MM.1S (cell line): ENCODE measurements at places on chromosomes 5 and 9.

DNA sequence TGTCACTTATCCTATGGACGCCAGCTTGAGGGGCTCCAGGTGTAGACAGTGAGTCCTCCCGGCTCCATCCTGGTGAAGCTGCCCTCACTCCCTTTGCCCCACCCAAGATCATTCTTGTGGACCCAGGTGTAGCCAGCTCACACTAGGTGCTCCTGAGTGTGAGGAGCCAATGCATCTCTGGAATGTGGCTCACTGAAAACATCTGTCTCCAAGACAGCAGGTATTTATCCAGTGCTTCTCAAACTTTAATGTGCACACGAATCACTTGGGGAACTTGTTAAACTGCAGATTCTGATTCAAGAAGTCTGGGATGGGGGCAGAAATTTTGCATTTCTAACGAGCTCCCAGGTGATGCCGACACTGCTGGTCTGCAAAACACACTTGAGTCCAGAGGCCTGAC is 13.5 kb upstream of the ENC1 start:
- DNase-seq: no peak
- no peaks in the 10 kb centered on the region for H3K27me3 ChIP-seq
- H3K4me3 ChIP-seq: no peak overlapping the region
- no peak overlapping the region for H3K27ac ChIP-seq
- H3K4me1 ChIP-seq: no peaks in the 10 kb centered on the region

GRCh38 chr5:73232266-73233041 is 59.5 kb downstream of the TMEM174 start:
- H3K27me3 ChIP-seq: no peaks in the 10 kb centered on the region
- no peaks in the 10 kb centered on the region for H3K4me1 ChIP-seq
- DNase-seq: no peak
- no peak overlapping the region for H3K4me3 ChIP-seq
- H3K27ac ChIP-seq: no peak overlapping the region
- H3K36me3 ChIP-seq: no peaks in the 10 kb centered on the region

DNA sequence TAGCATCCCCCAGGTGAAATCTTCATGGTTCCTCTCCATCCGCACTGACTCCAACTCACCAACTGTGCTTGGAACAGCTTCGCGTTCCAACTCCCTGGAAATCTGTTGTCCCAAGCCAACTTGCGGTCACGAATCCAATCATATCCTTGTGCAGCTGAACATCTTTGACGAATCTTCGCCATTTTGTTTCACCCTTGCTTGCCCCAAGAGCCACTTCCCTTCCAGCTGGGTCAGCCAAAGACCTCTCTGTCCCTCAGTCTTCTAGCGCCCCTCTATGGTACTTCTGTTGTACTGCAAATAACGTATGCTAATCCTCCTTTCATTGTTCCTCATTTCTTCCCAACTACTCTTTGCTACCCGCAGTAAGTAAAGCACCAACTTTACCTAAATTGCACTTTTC is 61.0 kb upstream of the TARS1 start:
- no peaks in the 10 kb centered on the region for H3K4me1 ChIP-seq
- no peak for DNase-seq
- no peak overlapping the region for H3K4me3 ChIP-seq
- no peaks in the 10 kb centered on the region for H3K27me3 ChIP-seq

DNA sequence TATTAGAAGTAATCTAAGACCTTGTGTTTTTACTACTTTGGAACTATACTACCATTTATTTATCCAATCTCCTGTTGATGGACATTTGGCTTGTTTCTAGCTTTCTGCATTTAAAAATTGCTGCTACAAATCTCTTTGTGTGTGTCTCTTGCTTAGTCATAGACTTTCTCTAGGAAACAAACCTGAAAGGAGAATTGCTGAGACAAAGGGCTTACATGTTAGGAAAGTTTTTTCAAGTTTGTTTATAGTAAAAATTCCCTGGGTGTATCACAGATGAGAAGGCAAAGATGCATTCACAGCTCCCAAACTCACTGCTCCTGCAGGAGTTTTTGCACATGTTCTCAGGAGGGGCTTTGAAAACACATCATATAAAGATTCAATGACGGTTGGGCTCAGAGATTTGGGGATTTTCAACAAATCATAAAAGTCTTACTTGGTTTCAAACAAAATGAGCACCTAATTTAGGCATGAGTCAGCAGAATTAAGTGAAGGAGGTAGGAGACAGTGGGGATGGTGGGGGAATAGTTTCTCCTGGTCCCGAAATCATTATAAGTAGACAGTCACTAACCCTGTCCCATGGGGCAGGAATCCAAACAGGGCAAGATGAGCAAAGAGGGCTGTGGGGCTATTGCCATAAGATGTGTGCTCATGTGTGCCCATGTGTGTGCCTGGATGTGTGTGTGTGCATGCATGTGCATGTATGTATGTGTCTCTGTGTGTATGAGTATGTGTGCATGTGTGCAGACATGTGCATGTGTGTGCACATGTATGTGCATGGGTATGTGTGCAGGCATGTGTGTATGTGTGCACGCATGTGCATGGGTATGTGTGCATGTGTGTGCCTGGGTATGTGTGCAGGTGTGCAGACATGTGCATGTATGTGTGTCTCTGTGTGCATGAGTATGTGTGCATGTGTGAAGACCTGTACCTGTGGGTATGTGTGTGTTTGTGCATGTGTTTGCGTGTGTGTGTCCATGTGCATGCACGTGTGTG is 43.4 kb upstream of the S1PR3 start:
- no peaks in the 10 kb centered on the region for H3K36me3 ChIP-seq
- no peak overlapping the region for H3K4me3 ChIP-seq
- no peaks in the 10 kb centered on the region for H3K27me3 ChIP-seq
- no peaks in the 10 kb centered on the region for H3K4me1 ChIP-seq
- H3K27ac ChIP-seq: no peak overlapping the region
- DNase-seq: no peak

DNA sequence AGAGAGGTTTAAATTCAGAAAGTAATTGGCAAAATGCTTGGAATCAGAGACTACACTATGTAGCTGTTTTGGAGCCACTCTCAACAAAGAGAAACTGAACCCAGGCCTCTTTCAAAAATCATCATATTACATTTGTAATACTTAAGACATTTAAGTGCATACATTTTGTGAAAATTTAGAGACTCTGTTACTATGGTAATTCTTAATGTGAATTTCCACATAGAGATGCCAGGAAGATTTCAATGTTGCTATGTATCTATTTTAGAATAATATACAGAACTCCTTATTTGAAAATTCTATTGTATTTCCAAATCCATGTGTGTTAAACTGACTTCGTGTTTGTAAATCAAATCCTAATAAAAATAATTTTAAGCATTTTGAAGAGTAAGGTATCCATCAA is 1260.9 kb upstream of the C9orf72 start:
- no peak for DNase-seq
- no peak overlapping the region for H3K27ac ChIP-seq
- no peaks in the 10 kb centered on the region for H3K36me3 ChIP-seq
- H3K4me3 ChIP-seq: no peak overlapping the region

DNA sequence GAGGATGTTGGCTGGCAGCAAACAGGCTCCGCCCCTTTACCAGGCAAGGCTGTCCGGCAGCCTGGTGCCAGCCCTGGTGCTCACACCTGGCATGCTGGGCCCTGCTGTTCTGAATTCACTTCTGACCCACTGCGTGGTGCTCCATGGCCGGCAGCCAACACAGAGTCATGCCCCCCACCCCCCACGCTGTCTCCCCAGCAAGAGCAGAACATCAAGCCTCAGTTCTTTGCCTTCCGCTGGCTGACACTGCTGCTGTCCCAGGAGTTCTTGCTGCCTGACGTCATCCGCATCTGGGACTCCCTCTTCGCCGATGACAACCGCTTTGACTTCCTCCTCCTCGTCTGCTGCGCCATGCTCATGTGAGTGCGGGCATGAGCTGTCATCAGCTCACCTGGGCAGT is 12.6 kb upstream of the ENDOG start:
- no peaks in the 10 kb centered on the region for H3K27me3 ChIP-seq
- no peaks in the 10 kb centered on the region for H3K4me1 ChIP-seq
- no peak for DNase-seq
- H3K27ac ChIP-seq: no peak overlapping the region
- no peak overlapping the region for H3K4me3 ChIP-seq
- no peaks in the 10 kb centered on the region for H3K36me3 ChIP-seq

DNA sequence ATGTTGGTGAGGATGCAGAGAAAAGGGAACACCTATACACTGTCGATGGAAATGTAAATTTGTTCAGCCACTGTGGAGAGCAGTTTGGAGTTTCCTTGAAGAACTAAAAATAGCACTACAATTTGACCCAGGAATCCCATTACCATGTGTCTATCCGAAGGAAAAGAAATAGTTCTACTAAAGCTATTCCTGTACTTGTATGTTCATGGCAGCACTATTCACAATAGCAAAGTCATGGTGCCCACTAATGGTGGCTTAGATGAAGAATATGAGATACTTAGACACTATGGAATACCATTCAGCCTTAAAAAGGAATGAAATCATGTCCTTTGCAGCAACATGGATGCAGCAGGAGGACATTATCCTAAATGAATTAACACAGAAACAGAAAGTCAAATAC is 50.2 kb upstream of the CAST start:
- no peaks in the 10 kb centered on the region for H3K27me3 ChIP-seq
- H3K4me1 ChIP-seq: no peaks in the 10 kb centered on the region
- H3K36me3 ChIP-seq: no peaks in the 10 kb centered on the region

DNA sequence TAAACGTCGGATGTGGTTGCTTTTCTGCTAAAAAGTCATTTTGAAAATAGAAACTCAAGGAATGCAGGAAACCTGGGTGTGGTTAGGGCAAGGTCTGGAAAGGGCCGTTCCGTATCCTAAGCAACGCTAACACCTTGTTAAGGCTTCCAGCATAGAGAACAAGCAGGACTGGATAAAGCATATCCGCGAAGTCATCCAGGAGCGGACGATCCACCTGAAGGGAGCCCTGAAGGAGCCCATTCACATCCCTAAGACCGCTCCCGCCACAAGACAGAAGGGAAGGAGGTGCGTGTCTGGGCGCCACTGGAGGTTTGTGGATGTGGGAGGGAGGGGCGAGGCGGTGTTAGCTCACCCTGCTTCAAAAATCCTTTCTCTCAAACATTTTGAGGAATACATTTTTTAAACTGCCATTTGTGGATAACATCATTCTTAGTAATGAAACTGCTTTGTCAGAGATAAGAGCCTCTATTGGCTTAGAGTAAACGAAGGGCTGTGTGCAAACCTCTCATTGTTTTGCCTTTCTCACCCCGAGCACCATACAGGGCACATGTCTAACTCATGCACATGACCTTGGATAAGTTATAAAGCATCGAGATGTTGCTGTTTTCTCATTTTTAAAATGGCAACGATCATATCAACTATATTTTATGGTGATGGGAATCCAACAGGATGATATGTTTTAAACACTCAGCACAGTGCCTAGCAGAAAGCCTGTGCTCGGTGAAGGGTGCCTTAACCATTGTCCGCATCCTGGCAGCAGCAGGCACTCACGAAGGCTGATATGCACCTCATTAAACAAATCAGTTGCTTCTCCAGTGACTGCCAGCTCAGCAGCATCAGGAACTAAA is 175.7 kb upstream of the OTULINL start:
- no peaks in the 10 kb centered on the region for H3K4me1 ChIP-seq
- no peaks in the 10 kb centered on the region for H3K27me3 ChIP-seq
- H3K4me3 ChIP-seq: no peak overlapping the region
- no peak for DNase-seq
- H3K27ac ChIP-seq: no peak overlapping the region

DNA sequence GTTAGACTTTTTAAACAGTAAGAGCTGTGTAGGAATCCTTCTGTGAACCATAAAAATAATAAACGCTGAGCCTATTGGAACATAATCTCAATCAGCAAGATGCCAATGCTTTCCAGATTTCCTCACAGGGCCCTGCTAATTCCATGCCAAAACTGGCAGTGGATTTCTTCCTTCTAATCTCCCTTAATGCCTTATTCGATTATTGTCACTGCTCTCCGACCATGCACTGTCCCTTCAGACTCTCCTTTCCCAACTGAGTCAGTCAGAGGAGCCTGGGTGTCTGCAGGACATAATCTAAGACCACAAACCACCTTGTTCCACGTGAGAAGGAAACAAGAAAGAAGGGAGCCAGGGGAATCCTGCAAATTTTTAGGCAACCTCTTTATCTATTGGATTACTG is at the start of gene GABRA6:
Gene GABRA6 (plus strand): TSS at position 261 of the 400 bp plus-strand sequence. CDS start 269 bp downstream, outside the sequence.
- H3K4me1 ChIP-seq: no peaks in the 10 kb centered on the region
- H3K27me3 ChIP-seq: no peaks in the 10 kb centered on the region
- H3K27ac ChIP-seq: no peak within 1 kb of the TSS
- H3K36me3 ChIP-seq: no peaks in the 10 kb centered on the region
- H3K4me3 ChIP-seq: no peak within 1 kb of the TSS

DNA sequence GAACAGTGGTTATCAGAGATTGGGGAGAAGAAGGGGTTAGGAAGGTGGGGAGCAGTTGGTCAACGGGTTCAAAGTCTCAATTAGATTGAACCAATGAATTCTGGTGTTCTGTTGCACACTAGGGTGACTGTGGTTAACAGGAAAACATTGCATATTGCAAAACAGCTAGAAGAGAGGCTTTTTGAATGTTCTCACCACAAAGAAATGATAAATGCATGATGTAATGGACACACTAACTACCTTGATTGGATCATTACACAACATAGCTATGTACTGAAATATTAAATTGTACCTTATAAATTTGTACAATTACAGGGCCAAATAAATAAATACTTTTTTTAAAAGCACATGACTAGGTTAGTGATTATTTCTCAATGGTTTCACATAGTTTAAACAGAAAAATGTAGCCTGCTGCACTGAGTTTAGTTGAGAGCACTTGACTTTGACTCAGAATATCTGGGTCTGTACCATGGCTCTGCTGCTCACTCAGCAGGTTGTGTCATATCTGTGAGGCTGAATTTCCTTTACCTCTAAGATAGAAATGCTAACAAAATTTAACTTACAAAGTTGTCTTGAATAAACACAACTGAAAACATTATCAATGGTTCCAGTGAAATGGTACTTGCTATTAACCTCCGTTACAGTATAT is 30.4 kb downstream of the NUDT12 start:
- no peaks in the 10 kb centered on the region for H3K4me1 ChIP-seq
- H3K27me3 ChIP-seq: no peaks in the 10 kb centered on the region
- no peak overlapping the region for H3K27ac ChIP-seq
- no peak overlapping the region for H3K4me3 ChIP-seq

DNA sequence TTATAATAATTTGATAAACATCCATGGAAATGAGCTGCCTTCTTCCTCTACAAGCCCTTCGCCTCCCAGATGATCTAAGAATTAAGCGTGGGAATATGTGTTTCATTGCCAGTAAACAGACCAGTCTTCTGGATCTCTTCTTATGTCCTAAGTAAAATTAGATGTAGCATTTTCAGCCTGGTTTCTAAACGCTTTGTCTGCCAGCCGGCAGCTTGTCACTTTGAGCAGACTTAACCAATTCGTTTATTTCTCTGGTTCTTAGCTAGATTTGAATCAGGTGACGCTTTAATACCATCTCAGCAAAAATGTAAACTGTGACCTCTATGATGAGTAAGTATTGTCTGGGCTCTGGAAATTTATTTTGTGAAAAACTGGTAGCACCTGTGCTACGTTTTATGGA is 380.6 kb upstream of the NUDT12 start:
- H3K36me3 ChIP-seq: no peaks in the 10 kb centered on the region
- H3K4me3 ChIP-seq: no peak overlapping the region
- no peaks in the 10 kb centered on the region for H3K4me1 ChIP-seq
- H3K27me3 ChIP-seq: no peaks in the 10 kb centered on the region
- DNase-seq: no peak
